ENCODE measurements at places on chromosomes 13 and 19.
A peak's percentile ranks its signal among the peaks of the same experiment; 100 is the strongest.

- no peak for DNase-seq
Measured at GRCh38 chr19:48364598-48365348, 606 bp downstream of the SYNGR4 start.

DNA sequence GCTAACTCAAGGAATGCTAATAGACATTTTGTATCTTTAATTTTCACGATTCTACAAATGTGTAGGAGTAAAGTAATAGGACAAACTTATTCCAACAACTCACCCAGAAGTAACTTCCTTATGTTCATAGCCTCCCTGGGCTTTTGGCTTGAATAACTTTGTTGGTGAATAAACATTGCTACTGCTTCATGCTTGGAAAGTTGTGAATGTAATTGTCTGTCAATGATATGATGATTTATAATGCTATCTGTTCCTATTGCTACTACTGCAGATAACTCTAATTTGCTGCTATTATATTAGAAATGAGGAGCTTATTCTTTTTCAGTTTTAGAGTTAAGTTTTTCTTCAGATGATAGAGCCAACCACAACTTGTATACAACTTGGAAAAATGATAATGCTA is 307.7 kb downstream of the PCDH9 start:
- DNase-seq = no peak

GRCh38 chr19:14150770-14151661 is 14.6 kb upstream of the ASF1B start:
- no peak for DNase-seq

- no peak for DNase-seq
Measured at GRCh38 chr13:29359181-29359580, 236.3 kb downstream of the SLC7A1 start.

DNA sequence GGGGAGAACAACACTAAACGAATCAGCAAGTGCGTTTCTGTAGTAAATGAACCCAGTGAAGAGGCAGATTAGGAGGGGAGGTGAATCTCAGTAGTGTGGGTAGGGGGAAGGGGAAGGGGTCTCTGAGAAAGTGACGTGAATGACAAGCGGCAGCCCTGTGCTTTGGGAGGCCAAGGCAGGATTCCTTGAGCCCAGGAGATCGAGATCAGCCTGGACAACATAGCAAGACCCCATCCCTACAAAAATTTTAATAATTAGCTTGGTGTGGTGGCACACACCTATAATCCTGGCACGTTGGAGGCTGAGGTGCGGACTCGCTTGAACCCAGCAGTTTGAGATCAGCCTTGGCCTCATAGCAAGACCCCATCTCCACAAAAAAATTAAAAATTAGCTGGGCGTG is 8.1 kb downstream of the PLK5 start:
- no peak for DNase-seq

- DNase-seq = no peak
Measured at GRCh38 chr19:13022111-13022858, 27.0 kb downstream of the NFIX start.

DNA sequence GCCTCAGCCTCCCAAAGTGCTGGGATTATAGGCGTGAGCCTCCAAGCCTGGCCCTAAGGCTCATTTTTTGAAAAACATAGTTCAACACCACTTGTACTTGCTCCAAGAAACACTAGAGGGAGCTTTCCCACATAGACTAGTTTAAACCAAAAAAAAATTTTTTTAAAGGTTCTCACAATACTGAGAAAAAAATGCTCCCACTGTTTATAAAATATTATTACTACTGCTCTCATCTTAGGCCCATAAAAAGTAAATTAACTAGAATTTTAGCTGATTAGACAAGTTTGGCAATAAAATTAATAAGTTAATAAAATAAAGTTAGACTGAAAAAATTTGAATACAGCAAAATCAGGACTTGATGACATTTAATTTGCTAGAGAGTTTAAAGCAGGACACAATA is 109.5 kb downstream of the TBC1D4 start:
- DNase-seq = no peak

- no peak for DNase-seq
Measured at GRCh38 chr13:99370481-99371275, 63.5 kb upstream of the GPR183 start.

- DNase-seq = no peak
Measured at GRCh38 chr19:3753631-3754410, 7.7 kb downstream of the APBA3 start.

- no peak for DNase-seq
Measured at GRCh38 chr13:107251341-107251740, 683.4 kb upstream of the ARGLU1 start.

GRCh38 chr19:39054091-39054470 is 21.7 kb upstream of the FBXO27 start:
- DNase-seq = no peak

DNA sequence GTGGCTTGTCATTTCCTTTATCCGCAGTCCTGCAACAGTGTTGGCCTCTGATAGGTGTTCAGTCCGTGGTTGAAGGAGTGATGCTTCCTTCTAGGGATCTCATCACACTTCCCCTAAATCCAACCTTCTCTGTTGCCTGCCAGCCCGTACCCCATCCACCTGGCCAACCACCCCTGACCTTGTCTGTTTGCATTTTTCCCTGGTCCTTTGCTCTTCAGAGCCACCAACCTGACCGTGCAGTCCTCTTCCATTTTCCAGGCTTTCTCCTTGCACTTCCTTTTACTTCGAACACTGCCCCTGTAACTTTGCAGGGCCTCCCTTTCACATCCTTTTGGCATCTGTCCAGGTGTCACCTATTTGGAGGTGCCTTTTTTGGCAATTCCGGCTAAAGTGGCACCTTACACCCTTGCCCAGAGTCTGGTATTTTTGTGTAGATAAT is 696 bp downstream of the ZNF460 start:
- peak; percentile 51 for DNase-seq

GRCh38 chr19:43446746-43447489 is 18.5 kb downstream of the LYPD3 start:
- DNase-seq = peak; percentile 86

GRCh38 chr19:35775046-35775297 is 392 bp upstream of the ARHGAP33 start:
- DNase-seq = no peak

DNA sequence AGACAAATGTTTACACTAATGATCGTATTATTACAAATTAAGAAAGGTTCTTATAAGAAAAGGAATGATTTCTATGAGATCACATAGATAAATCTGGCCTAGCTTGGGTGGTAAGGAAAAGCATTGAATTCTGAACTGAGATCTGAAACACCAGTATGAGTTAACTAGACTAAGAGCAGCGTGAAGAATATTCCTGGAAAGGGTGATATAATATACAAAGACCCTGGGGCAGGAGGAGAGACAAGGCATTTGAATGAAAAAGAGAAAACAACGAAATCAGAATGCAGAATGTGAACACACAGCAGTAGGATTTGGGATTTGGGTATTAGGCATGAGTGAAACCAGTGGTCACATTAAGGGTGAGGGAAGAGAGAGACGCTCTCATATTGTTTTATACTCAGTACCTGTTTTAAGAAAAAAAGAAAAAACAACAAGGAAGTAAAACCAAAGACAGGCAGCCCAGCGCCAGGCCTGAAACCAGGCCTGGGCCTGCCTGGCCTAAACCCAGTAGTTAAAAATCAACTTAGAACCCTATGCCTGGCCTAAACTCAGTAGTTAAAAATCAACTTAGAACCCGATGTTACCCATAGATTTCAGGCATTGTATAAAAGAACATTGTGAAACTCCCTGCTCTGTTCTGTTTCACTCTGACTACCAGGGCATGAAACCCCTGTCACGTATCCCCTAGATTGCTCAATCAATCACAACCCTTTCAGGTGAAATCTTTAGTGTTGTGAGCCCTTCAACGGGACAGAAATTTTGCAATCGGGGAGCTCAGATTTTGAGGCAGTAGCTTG is 287.1 kb downstream of the ITGBL1 start:
- no peak for DNase-seq

- no peak for DNase-seq
Measured at GRCh38 chr13:102055090-102055779, 346.6 kb downstream of the FGF14 start.

DNA sequence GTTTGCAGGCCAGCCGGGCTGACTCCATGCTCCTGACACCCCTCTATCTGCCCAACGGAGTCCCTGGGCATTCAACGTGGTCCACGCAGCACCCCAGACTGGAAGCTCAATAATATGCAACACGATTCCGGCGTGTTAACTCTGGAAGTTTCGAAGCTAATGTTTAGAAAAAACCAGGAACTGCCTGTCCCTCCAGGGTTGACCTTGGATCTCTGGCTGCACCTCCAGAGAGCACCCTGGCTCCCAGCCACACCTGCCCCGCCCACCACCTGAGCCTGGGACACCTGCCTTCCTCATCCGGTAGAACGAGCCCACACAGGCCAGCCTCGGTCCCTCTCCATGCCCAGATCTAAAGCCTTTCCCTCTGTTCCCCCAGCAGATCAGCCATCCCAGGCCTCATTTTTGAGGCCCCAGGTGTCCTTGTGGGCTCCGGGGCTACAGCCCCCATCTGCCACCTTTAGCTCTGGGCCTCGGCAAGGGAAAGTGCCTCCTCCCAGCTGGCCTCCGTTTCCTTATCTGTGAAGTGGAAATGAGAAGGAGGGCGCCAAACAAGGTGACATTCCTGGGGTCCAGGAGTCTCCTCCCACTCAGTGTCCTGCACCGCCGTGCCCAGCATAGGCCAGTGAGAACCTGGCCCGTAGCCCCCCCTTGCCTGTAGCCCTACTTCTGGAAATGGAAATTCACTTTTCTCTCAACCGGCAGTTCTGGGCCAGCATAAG is 38.7 kb downstream of the KLF2 start:
- DNase-seq = no peak

GRCh38 chr13:68834375-68834774 is 1273.3 kb upstream of the ATXN8OS start:
- DNase-seq = no peak

DNA sequence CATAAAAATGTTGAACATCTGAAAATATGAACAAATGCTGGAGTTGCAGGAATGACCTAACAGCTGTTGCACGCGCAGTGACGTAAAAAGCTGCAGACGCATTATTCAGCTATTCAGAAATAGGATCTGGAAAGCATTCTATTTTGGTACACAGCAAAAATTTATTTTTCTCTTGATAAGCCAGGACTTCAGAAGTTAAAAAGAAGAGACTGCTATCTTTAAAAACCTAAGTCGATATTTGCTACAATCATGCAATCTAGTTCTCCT is 36.9 kb upstream of the STARD13 start:
- no peak for DNase-seq

DNA sequence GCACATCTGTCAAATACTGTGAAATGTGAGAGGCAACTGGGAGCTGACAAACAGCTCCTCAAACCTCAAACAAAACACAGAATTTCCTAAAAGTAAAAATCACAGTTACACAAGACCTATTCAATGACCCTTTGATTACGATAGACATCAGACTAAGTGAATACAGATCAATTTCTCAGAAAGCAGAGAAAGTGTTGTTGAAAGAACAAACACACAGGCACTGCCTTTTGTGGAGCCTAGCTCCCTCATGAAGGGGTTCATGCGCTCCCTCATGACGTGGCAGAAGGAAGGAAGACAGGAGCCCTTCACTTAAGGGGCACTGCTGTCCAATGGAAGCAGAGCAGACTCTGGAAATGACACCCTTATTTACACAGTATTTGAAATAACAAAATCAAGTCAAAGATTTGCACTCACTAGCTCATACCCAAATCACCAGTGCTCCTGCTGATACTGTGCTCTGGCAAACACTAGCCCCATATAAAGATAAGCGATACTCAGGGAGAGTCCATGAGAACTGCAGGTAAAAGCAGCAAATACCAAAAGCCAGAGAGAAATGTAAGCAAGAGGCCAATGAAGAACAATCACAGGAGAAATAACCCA is 144.9 kb downstream of the KLF12 start:
- DNase-seq = no peak

- DNase-seq = no peak
Measured at GRCh38 chr13:50955241-50955640, 45.6 kb downstream of the RNASEH2B start.

GRCh38 chr13:19601749-19602725 is 31.4 kb upstream of the MPHOSPH8 start:
- DNase-seq = peak; percentile 63

DNA sequence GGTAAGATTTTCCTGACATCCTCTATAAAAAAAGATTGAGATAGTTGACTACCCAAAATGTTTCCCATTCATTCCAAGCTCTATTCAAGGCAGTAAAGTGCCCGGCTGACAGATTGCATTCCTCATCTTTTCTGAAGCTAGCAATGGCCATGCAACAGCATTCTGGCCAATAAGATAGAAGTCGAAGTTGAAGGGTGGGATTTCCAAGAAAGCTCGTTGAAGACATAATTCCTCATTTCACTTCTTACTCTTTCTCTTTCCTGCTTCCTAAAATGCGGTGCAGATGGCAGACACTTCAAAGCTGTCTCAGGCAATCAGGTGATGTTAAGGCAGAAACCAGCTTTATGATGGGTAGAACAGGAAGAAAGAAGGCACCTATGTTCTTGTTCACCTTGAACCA is 13.4 kb upstream of the ALOX5AP start:
- DNase-seq = no peak

GRCh38 chr13:26896986-26897668 is 136.5 kb upstream of the GPR12 start:
- no peak for DNase-seq

DNA sequence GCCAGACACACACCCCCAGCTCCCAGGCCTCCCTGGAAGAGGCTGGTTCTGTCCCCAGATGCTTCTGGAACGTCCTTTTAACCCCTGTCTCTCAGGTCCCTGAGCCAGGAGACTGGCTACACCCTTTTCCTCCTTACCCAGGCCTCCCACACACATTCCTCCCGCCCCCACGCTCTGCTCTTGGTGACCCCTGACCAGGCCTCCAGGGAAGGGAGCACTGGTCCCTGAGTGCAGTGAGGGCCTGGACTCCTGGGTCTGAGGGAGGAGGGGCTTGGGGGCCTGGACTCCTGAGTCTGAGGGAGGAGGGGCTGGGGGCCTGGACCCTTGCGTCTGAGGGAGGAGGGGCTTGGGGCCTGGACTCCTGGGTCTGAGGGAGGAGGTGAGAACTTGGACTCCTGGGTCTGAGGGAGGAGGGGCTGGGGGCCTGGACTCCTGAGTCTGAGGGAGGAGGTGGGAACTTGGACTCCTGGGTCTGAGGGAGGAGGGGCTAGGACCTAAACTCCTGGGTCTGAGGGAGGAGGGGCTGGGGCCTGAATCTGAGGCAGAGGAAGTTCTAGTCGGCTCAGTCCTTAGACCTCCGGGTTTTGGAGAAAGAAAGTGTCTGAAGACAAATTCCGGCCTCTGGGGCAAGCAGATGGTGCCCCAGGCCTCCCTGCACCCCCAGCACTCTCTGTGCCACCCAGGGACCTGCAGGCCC is 527 bp downstream of the KLK6 start:
- no peak for DNase-seq

- no peak for DNase-seq
Measured at GRCh38 chr19:6126335-6126974, 9.0 kb upstream of the ACSBG2 start.

DNA sequence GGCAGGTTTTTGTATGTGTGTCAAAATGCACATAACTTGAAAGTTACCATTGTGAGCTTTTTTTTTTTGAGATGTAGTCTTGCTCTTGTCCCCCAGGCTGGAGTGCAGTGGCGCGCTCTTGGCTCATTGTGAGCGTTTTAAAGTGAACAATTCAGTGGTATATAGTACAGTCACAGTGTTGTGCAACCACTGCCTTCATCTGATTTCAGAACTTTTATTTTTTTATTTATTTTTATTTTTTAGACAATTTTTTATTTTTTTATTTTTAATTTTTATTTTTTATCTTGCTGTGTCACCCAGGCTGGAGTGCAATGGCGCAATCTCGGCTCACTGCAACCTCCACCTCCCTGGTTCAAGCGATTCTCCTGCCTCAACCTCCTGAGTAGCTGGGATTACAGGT is 15.0 kb downstream of the SLC25A42 start:
- no peak for DNase-seq
